ENCODE measurements at places on chromosomes 5 and 9. TPM values are rescaled to one million over a fixed set of nuclear protein-coding genes. Genes with fewer than 3 reads are reported as not detected.

DNA sequence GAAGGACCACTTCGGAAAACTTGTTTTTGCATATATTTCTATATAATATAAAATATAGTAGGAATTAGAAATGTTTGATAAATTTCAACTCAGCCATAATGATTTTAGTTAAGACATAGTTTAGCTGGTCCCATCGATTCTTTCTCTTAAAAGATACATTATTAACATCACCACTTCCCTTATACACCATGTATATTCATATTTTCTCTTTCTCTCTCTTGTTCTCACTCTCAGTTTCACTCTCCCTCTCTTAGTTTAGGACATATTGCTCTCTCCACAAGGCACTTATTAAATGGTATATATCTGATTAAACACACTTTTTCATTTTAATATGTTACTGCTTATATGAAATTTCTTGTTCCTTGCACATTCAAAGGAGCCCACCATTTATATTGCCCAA lies 90.1 kb upstream of the RASEF start:
- no peak for DNase-seq

The SLC6A18 gene
- not detected for total RNA-seq

The MLANA gene
- total RNA-seq = not detected

The DOK3 gene
- 115 TPM for total RNA-seq
